ENCODE measurements at places on chromosomes 3 and 15.

DNA sequence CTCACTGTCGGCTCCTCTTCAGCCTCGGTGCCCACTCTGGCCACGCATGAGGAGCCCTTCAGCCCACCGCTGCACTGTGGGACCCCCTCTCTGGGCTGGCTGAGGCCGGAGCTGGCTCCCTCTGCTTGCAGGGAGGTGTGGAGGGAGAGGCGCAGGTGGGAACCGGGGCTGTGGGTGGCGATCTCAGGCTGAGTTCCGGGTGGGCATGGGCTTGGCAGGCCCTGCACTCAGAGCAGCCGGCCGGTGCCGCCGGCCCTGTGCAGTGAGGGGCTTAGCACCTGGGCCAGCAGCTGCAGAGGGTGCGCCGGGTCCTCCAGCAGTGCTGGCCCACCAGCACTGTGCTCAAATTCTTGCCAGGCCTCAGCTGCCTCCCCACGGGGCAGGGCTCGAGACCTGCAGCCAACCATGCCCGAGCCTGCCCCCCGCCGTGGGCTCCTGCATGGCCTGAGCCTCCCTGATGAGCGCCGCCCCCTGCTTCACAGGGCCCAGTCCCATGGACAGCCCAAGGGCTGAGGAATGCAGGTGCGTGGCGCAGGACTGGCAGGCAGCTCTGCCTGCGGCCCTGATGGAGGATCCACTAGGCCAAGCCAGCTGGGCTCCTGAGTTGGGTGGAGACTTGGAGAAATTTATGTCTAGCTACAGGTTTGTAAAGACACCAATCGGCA, 899.1 kb downstream of the SI start:
- no peak for DNase-seq

- DNase-seq: no peak
Measured at GRCh38 chr15:52258461-52258860, 37.1 kb downstream of the MYO5C start.

- DNase-seq: no peak
Measured at GRCh38 chr3:133037436-133037835, 755 bp upstream of the TMEM108 start.

DNA sequence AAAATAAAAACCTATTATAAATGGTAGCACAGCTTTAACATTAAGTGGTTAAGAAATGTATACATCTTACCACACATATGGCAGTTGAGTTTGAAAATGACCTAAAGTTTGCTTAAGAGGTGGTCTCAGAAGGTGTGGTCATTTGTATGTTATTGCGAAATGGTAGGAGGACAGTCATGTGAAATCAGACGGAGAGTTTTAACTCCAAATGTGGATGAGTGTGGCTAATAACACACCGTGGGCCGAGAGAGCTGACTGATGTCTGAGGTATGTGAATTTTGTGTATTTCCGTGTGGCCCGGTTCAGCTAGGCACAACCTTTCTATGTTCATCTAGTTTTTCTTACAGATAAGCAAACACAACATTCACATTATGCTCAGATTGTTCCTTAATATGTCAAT, 71.9 kb downstream of the ARNT2 start:
- DNase-seq: no peak

- DNase-seq: no peak
Measured at GRCh38 chr15:94844198-94844537, 612.8 kb downstream of the MCTP2 start.

GRCh38 chr3:160564949-160565441, 376 bp downstream of the KPNA4 start:
- peak; percentile 65 for DNase-seq

DNA sequence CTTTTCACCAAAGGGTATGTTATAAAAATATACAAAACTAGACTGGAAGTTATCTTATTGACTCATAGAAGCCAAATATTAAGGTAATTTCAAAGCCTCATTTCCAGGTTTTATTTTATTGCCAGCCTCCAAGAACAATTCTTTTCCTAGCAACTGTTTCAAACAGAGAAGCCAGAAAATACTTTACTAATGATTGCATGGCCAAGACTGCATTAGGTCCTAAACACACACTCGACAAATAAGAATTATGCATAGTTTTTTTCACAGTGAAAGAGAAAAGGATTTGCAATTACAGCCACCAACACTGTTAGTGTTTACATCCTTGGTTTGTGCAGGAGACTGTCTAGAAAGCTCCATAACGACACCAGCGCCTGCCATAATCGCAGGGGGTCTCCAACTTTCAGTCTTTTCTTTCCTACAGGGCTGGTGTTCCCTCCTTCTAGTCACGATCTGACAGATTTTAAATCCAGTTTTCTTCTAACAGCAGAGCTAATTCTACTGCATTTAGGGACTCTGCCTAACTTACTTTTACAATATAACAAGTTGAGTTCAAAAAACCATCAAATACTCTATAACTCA, 58.1 kb downstream of the CLASP2 start:
- DNase-seq: peak; percentile 35

GRCh38 chr3:184349563-184350470, 11.6 kb downstream of the CLCN2 start:
- DNase-seq: no peak

DNA sequence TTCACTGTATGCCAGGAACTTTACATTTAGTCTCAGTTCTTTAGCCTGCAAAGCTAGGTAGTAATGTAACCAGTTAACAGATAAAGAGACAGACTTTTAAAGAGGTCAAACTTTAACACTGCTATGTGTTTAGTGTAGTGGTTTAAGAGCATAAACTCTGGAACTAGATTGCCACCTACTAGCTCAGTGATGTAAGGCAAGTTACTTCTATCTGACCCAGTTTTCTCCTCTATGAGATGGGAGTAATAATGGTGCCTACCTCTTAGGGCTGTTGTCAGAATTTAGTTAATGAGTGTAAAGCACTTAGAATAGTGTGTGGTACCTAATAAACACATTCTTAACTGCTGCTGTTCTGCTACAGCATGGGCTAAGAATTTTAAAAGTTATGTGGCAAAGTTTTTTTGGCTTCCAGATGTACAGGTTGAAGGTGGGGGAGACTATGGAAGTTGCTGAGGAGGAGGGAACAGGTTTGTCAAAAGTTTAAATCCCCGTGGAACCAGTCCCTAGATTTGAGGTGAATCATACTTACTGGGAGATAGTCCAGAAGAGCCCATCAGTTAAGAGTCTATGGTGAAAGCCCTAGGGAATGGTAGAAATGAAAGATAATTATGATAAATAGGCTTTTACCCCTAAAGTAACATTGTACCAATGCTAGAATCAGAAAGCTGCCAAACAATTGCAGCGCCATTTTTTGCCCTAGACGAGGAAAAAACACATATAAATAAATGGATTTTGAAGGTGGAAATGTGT, 13.9 kb downstream of the TSC22D2 start:
- no peak for DNase-seq

DNA sequence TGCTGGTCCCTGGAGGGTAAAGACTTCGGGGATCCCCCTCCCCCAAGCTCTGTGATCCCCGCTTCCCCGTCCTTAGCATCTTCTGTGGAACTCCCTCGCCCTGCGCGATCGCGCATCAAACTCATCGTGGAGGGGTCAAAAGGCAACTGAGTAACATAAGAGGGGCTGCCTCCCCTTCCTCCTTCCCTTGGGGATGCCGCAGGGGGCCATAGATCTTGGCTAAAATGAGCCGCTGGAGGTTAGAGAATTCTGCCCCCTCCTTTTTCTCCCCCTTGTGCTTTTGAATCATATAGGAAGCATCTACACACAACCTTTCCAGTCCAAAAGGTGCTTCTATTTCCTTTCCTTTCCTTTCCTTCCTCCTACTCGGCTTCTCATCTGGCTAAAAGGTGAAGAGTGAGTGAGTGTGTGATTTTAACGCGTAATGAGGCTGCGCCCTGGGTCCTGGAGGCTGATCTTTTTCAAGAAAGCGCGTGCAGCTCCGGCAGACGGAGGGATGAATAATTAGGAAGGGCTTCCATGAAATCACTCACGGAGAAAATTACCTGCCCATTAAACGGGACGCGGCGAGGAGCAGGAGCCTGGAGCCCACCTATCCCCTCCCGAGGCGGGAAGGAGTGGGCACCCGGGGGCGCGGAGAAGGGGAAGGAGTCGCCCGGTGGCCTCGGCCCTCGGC, 831 bp upstream of the ROBO2 start:
- DNase-seq: peak; percentile 26

DNA sequence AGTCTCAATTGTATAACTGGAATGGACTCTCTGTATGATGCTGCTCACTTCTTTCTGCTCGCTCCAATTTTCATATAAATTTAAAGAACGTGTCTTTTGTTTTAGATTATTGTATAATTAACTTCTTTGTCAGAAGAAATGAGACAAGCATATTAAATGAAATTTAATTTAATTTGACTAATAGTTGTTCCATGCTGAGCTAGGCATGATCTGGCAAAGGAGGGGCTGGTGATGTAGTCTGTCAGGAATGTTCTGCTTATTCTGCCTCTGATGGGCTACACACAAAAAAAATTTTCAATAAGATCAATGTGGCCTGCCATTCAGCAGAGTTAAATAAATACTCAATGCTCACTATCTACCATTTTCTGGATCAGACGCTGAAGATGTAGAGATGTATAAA, 208.4 kb upstream of the CD96 start:
- DNase-seq: no peak

- DNase-seq: no peak
Measured at GRCh38 chr3:187695449-187695848, 6.9 kb downstream of the RTP2 start.

- no peak for DNase-seq
Measured at GRCh38 chr3:169244119-169244864, 419.2 kb downstream of the MECOM start.

- no peak for DNase-seq
Measured at GRCh38 chr15:27486051-27486450, 515.1 kb downstream of the GABRG3 start.

DNA sequence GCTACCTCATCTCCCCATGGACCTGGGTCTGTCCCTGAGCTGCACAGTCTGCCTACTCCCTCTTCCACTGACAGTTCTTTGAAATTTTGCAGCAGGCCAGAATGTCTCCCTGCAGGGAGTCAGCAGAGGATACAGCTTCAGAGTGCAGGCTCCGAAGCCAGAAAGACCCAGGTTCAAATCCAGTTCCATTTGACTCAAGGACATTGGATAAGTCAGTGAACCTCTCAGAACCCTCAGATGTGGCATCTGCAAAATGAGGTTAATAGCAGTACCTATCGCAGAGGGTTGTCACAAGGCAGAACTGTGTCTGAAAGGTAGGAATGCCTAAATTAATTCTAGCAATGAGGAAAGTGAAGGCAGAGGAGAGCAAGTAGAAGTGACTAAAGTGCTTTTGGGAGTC, 244.4 kb upstream of the TRIM42 start:
- no peak for DNase-seq

- no peak for DNase-seq
Measured at GRCh38 chr3:165883863-165884478, 46.7 kb upstream of the BCHE start.

GRCh38 chr3:12588039-12589009, 31.4 kb downstream of the MKRN2 start:
- no peak for DNase-seq

DNA sequence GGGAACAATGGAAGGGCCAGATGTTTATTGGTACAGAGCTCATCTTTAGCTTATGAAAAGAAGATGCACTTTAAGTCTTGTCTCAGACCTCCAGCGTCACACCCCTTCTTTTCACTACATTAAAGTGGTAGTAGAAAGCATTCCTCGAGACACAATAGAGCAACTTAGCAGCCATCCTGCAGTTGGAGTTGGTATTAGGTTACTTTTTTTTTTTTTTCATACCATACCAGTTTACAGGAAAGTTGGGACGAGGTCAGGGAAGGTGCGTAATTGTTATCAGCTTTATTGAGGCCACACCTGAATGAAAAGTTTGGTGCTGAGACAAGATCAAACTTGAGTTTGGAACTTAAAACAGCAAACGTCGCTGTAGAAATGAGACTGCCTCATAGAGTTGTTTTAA, 203.8 kb downstream of the SOX2 start:
- no peak for DNase-seq

DNA sequence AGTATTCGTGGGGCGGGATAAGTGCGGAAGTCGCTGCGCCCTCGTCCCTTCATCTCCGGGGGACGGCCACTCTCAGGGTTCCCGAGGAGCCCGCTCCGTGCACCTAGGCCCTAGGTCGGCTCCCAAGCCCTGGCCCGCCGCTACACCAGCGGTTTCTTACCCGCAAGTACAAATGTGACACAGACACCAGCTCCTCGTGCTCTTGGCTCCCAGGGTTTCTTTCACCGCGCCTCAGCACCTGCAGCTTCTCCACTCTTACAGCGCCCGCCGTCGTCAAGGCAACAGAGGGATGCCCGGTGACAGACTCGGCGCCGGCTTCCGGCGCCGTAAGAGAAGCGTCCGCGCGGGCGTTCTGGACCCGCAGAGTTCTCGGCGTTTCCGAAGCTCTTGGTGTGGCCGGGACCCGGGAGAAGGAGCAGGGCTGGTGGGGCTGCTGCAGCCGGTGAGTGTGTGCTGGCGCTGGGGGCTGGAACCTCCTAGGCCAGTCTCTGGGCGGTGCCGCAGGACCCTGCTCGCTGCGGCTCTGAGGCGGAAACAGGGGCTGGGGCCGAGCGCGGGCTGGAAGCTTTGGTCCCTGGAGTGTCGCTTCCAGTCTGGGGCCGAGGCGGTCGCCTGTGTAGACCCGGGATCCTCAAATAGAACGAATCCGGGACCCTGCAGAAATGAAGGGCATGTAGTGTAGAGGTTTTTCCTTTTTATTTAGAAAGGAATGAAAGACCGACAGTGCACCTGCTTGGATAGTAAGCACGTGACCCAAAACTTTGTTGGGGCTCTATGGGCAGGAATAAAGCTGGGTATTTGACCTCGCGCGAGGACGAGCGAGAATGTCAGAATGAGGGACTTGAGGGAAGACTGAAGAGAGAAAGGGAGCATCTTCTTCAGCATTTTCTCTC, 155.4 kb upstream of the GOLGA6L4 start:
- DNase-seq: peak; percentile 11

- DNase-seq: peak; percentile 59
Measured at GRCh38 chr15:39180483-39180933, 400.4 kb upstream of the THBS1 start.

- DNase-seq: no peak
Measured at GRCh38 chr3:124091716-124092115, 99.8 kb upstream of the ROPN1 start.

- DNase-seq: no peak
Measured at GRCh38 chr3:107384428-107384827, 7.2 kb downstream of the CCDC54 start.

All from hindlimb muscle (tissue), 1 donor.